ENCODE measurements at places on chromosomes 16 and 17.

DNA sequence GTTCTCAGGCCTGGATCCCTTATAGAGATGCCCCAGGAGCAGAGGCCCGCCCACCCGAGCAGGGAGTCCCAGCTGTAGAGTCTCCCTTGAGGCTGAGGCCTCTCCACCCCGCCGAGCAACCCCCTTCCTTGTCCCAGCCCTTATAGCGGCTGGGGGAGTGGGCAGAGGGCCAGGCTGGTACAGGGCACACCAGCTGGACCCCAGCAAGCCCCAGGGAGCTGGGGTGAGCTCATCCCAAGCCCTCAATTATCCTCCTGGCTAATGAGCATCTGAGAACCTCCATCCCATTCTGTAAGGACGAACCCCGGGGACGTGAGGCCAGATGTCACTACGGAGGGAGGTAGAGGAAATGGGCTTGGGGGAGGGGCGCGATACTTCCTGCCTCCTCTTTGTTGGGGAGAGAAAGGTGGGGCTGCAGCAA lies 3.2 kb upstream of the SNN start:
- DNase-seq, result peak; percentile 33

DNA sequence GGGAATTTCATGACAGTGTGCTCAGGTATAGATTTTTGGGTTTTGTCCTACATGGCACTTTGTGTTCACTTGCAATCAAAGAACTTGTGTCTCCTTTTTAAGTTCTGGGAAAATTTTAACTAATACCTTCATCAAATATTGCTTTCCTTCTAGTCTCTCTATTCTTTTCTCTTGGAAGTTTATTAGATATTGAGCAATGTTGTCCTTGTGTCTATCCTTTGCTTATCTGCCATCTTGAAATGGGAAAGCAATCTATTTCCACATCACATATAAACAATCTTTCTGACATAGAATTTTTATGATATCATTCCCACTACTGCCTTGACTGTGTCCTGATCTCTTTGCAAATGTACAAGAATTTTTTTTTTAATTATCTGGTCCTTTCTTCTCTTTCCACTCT lies 4.4 kb upstream of the ABCA9 start:
- no peak for DNase-seq

DNA sequence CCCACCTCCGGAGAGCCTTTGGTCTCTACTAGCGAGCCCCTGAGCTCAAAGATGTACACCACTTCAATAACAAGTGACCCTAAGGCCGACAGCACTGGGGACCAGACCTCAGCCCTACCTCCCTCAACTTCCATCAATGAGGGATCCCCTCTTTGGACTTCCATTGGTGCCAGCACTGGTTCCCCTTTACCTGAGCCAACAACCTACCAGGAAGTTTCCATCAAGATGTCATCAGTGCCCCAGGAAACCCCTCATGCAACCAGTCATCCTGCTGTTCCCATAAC lies 702 bp downstream of the SPN start:
- DNase-seq, result no peak

DNA sequence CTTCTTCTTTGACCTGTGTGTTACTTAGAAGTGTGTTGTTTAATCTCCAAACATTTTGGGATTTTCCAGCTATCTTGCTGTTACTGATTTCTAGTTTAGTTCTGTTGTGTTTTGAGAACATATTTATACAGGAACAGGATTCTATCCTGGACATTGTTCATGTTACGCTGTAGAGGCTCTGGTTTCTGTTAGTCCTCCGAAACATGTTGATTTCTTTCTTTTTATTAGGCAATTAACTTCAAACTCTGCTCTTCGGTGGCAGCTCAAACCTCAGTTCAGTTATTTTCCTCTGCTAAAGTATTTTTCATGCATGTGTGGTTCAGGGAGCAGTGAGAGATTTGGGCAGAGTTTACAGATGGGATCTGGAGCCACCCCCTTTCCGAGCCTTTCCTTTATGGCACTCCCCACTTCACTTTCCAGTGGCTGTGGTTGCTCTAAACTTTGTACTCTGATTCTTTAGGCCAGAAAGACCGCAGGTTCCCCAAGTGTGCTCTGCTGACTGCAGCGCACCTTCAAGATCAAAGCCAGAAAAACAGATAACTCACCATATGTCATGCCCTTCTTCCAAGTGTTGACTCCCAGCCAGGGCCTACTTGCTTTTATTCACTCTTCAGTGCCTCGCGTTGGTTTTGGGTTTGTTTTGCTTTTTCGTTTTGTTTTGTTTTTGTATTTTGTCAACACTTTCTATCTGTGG lies 77.6 kb upstream of the KSR1 start:
- DNase-seq, result no peak

GRCh38 chr16:3046641-3047386 lies 453 bp downstream of the MMP25 start:
- DNase-seq, result no peak

DNA sequence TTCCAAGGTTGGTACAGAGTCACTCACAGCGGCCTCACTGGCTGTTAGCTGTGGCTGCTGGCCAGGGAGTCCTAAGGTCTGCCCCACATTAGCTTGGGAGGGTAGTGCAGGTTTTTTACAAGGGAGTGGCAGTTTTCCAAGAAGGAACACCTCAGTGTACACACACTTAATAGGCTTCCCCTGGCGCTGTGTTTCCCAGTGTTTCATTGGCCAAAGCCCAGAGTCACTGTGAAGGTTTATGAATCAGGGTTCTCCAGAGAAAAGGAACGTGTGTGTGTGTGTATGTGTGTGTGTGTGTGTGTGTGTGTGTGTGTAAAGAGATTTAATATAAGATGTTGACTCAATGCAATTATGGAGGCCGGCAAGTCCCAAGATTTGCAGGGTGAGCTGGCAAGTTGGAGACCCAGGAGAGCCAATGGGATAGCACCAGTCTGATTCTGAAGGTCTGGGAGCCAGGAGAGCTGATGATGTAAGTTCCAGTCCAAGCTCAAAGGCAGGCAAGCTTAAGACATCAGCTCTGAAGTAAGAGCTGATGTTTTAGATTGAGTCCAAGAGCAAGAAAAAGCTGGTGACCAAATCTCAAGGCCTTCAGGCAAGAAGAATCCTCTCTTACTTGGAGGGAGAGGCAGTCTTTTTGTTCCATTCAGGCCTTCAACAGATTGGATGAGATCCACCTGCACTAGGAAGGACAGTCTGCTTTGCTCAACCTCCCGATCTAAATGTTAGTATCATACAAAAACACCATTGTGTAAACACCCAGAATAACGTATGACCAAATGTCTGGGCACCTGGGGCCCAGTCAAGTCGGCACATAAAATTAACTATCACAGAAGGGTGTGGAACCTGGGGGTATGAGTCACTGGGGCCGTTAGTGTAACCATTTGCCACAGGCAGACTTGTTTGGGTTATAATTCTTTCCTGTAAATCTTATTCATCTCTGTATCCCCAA lies 206.8 kb downstream of the PRKCA start:
- peak; percentile 75 for DNase-seq

- peak; percentile 51 for DNase-seq
Observed at GRCh38 chr16:52912565-52913173, 140.0 kb downstream of the CHD9NB start.

DNA sequence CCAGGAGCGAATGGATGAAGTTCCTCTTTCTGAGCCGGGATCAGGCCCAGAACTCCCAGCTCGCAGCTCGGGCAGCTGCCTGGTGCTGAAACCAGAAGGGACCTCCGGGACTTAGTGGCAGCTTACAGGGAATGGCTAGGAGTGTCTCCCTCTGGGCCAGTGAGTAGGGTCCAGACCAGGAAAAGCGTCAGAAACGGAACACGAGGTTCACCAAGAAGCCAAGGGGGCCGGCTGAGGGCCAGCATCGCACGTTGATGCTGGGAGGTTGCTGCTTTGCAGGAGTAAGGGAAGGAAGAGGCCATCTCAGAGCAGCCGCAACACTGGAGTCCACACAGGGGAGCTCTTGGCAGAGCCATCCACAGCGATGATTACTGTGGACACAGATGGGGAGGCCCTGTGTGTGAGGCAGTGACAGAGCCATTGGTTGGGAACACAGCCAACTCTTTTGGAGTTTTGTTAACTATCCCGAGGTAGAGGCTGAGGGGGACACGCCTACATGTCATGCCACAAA lies 74.0 kb upstream of the CREBBP start:
- no peak for DNase-seq

DNA sequence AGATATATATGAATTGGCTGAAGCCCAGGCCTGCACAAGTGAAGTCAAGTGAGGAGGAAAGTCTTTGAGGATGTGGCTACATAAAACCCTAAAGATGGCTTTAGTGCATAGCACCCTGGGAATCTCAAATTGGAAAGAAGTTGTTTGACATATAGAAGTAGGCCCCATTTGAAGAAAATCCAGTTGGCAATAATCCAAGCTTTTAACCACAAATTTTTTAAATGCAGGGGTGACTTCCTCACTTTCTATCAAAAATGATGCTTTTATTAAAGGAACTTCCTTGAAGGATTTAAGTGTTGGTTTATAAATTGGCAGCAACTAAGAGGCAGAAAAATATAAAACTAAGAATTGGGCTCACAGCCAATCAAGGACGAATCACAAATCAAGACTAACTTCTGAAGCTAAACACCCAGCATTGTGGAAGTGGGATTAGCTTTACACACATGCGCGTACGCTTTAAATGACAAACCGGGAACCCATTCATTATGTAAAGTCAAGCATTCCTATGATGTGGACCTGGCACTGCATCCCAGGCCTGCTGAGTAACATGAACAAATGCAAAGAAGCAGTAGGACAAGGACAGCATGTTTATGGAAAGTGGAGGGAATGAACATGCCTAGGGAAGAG lies 63.3 kb downstream of the NOG start:
- DNase-seq, result no peak

DNA sequence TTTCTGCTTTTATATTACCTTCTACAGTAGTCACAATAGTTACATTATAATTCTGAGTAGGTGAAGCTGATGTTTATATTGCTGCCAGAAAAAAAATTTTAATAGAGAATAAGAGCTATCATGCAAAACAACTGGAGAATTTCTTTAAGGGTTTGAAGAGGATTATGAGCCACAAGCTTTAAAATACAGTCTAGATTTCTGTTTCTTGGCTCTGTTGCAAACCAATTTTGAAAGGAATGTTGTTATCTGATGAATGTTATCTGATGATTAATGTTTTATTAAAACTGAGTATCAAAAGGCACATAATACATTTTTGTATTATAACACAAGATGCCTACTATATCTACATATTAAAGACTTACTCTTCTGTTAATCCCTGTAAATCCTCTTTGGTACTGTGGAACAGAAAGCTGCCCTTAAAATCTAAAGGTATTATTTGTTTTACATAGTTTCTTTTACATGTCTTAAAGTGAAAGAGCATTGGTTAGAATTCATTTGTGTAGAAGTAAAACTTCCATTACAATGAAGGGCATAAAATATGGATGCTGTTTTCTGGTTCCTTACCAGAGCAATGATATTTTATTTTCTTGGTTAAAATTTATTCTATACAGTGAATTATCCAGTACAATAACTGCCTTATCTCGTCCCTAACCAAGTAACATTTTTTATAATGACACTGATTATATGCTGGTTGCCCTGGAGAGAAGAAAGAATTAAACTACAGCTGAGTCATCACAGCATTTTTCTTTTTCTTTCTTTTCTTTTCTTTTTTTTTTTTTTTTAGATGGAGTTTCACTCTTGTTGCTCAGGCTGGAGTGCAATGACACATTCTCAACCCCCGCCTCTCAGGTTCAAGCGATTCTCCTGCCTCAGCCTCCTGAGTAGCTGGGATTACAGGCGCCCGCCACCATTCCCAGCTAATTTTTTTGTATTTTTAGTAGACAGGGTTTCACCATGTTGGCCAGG lies 205.7 kb downstream of the TANC2 start:
- no peak for DNase-seq

DNA sequence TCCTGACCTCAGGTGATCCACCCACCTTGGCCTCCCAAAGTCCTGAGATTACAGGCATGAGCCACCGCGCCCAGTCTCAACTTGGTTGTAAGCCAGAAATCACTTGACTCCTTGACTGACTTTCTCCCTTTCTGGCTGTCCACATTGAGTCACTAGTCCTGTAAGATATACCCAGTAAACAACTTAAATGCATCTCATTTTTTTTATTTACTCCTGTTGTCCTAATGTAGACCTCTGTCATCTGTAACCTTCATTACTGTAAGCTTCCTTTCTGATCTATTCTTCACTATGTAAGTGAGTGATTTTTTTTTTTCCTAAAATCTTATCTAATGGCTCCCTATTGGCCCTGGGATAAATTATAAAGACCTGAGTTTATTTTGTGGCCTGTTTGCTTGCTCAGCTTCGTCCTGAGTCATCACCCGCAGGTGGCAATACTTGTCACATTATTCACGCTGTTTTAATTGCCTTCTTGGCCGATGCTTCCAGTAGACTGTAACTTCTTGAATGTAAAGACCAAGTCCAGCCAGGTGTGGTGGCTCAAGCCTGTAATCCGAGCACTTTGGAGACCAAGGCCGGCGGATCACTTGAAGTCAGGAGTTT lies 41.0 kb downstream of the PAFAH1B1 start:
- DNase-seq, result no peak

GRCh38 chr16:67555795-67556212 lies 6.5 kb upstream of the CTCF start:
- DNase-seq, result no peak

DNA sequence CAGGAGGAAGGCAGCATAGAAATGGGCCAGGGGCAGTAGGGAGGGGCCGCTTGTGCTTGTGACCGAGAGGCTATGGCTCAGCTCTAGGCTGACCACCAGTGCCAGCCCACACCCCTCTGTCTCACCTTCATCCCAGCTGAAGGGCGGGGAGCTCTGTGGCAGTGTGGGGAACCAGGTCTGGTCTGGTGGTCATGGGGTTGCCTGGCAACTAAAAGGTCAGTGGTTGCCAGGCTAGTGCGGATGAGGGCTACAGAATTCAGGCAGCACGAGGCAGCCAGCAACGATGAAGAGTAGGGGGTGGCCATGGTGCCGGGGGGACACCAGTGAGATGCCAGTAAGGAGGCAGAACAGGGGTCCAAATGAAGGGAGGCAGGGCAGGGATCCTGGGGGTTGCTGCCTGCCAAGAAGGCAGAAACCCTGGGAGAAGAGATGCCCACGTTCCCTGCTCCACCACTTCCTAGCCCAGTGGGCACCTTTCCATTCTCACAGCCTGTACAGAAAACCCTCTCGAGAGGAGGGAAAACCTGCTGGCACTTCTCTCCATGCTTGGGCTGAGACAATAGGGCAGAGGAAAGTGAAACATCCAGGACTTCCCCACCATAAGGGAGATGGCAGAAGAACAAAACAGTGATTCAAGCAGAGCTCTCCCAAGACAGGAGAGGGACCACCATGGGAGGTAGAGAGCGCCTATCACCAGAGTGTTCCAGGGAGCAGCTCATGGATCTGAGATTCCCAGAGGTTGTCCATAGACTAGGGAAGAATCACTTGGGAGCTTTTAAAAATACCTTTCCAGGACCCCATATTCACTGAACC lies 39.7 kb downstream of the SRCIN1 start:
- no peak for DNase-seq

- DNase-seq, result no peak
Observed at GRCh38 chr17:45739786-45740185, 44.3 kb upstream of the CRHR1 start.

Data from activated CD4-positive, alpha-beta T cell treated with anti-CD3 and anti-CD28 coated beads, Interleukin-2, amount 50 U/mL, for 48 hours (primary cell).